Esophagus muscularis mucosa (tissue), 4 donors: ENCODE measurements at places on chromosomes 7 and 10. TPM values are rescaled to one million over a fixed set of nuclear protein-coding genes. Genes with fewer than 3 reads are reported as not detected.

DNA sequence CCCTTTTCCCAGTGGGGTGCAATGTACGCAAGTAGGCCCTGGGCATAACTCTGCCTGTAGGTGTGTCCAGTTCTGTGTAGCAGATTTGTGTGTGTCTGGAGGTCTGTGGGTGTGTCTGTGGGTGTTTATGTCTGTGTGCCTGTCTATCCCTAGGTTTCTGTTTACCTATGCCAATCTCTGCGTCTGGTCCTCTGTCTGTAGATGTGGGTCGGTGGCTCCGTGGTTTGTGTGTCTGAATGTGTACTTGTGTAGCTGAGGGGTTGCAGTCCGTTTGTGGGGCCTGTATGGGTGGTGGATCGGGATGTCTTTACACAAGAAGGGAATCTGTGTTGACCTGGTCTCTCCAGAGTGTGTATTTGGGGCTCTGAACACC lies 932 bp downstream of the NYAP1 start:
- peaks cover 9% of the 10 kb centered on the region for H3K36me3 ChIP-seq
- DNase-seq = no peak
- no peak overlapping the region for H3K27ac ChIP-seq
- H3K27me3 ChIP-seq = no peaks in the 10 kb centered on the region
- peaks cover 49% of the 10 kb centered on the region for H3K4me1 ChIP-seq

DNA sequence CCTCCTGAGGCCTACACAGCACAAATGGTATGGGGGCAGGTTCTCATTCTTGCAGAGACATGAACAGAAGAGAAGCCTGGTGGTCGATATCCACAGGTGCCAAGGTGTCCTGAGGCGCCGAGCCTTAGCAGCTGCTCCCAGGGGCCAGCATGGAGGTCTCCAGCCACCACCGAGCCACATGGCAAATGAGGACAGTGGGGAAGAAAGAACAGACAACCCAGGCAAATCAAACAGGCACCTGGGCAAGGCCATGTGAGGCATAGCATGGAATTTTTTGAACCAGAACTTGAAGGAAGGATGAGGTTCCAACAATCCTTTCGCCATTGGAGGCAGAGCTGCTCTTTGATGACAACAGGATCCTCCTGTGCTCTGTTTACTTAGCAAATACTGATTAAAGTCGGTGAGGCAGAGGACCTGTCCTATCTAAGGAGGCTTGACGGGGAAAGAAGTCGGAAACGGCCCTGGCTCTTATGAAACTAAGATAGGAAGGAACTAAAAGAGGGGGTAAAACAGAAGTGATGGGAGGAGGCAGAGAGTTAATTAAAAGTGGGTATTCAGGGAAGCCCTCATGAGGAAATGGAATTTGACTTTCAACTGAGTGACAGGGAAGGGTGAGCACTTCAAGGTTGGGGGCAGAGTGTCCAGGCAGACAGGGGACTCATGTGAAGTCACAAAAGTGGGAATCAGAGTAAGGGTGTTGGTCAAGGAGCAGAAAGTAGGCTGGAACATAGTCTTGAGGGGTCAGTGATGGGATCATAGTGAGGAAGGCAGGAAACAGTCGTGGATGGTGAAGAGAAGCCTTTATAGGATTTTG lies 8.6 kb upstream of the CALML3 start:
- H3K4me1 ChIP-seq = peaks cover 24% of the 10 kb centered on the region
- no peak for DNase-seq
- H3K27me3 ChIP-seq = no peaks in the 10 kb centered on the region
- no peak overlapping the region for H3K27ac ChIP-seq

- no peak overlapping the region for H3K4me3 ChIP-seq
- no peaks in the 10 kb centered on the region for H3K36me3 ChIP-seq
- no peaks in the 10 kb centered on the region for H3K27me3 ChIP-seq
- peaks cover 20% of the 10 kb centered on the region for H3K4me1 ChIP-seq
- no peak for DNase-seq
- H3K27ac ChIP-seq = no peak overlapping the region
Measured at GRCh38 chr7:150923196-150923595, 54.9 kb downstream of the KCNH2 start.

DNA sequence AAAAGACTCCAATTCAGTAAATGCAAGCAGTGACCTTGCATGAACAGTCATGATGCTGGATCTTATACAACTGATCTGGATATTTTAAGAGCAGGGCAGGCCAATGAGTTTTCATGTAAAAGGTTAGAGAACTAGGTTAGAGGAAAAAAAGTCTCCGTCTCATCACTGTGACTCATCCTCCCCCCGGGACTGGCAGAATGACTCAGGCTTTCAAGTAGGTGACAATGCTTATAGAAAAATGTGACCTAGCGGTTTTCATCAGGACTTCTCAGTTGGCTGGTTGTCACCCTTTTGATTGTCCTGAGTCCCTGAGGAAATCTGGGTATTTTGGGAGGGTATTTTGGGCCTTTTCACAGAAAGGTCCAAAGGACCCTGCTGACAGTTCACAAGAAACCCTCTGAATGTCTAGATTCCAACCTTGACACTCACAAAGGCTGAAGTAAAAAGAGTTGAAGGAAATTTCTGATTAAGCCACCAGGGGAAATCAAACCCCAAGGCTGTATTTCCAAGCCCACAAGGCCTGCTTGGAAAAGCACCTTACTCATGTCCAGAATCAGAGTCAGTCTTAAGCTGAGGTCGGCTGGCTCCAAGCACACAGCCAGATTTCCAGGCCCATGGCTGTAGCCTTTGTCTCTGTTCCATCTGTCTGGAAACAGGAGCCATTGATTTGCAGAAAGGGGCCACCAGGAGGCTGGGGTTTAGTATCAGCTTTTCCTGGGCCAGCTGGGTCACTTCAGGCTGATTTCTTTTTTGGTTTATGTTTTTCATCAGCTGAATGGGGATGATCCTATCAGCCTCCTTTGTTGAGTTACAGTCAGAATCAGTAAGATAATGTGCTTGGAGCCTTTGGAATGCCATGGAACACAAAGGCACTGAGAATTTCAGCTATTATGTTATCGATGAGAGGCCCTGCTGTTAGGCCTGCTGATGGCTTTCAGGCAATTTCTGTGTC lies 226.4 kb upstream of the HABP2 start:
- no peaks in the 10 kb centered on the region for H3K27me3 ChIP-seq
- no peak overlapping the region for H3K4me3 ChIP-seq
- no peaks in the 10 kb centered on the region for H3K36me3 ChIP-seq

DNA sequence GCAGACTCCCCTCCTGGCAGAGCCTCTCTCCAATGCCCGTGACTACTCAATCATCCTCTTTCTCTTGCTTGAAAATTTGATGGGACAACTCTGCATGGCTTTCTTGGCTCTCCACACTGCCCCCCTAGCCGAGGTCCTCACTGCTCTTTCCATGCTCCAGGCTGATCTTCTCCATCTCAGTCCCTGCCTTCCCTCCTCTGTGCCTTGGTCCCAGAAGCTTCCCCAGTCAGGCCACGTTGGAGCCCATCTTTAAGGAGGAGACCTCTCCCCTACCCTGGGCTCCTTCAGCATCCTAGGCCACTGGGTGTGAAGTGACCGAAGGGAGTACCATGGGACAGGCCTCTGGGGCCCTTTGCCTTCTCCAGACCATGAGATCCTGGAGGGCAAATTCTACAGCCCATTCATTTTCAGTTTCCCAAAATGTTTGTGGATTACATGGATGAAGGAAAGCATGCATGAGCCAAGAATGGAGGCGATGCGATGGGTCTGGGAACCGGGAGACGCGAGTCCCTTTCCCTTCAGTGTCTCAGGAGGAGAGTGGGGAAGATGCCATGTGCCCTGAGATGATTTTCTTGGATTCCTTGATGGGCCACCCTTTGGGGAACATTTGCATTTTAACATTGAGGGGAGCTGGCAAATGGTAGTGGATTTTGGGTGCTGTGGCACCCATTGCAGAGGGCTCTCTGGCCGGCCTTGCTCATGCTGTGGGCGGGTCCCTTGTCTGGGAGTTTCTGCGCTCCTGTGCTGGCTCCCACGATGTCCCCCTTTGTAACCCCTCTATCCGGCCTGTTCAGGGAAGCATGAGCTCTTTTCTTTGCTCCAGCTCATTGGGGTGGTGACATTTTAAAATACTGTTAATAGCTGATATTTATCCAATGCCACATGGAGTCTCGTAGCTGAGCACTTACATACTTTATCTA lies 376.6 kb downstream of the RPS24 start:
- H3K27ac ChIP-seq = no peak overlapping the region
- H3K4me1 ChIP-seq = peaks cover 48% of the 10 kb centered on the region
- H3K4me3 ChIP-seq = no peak overlapping the region
- DNase-seq = no peak

DNA sequence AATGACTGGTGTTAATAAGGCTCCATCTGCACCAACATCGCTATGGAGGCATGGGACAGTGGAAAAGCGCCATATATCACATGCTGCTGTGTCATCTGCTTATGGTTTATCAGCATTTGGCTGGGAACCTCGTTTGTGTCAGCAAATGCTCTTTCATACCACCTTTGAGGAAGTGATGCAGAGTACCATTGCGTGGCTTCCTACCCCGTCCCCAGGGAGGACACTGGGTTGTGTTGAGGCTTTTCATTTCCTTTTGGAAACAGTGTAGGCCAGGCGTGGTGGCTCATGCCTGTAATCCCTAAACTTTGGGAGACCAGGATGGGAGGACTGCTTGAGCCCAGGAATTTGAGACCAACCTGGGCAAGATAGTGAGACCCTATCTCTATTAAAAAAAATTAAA lies 6.8 kb downstream of the TACR2 start:
- H3K4me1 ChIP-seq = peaks cover 89% of the 10 kb centered on the region
- DNase-seq = no peak
- peak overlapping the region; percentile 97 for H3K27ac ChIP-seq
- H3K4me3 ChIP-seq = no peak overlapping the region
- no peaks in the 10 kb centered on the region for H3K27me3 ChIP-seq
- H3K36me3 ChIP-seq = peaks cover 10% of the 10 kb centered on the region

GRCh38 chr7:112610636-112611035 lies 129.8 kb downstream of the LSMEM1 start:
- H3K27me3 ChIP-seq = no peaks in the 10 kb centered on the region
- H3K36me3 ChIP-seq = no peaks in the 10 kb centered on the region
- no peaks in the 10 kb centered on the region for H3K4me1 ChIP-seq
- H3K27ac ChIP-seq = no peak overlapping the region
- DNase-seq = no peak
- H3K4me3 ChIP-seq = no peak overlapping the region

DNA sequence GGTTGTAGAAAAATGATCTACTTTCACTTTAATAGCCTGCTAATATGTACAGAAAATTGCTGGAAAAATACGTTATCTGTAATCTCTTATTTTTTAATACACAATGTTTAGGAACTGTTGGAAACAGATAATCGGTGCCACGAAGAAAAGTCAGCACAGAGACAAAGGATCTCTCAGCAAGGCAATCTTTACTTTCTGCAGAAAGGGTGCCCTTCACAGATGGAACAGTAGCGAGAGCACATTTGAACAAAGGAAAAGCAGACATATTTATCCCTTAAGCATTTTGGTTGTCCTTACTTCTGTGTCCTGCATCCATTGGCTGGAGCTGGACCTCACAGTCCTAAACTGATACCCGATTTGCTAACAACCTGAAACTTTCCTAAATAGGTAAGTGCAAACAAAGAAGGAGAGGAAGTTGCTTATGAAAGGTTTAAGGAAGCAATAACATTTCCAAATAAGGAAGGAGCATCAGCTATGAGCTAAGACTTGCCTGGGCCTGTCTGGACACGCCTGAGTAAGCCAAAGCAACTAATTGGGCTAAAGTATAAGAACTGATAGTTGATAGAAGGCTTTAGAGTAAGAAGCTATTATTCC lies 640.0 kb downstream of the SH2D4B start:
- no peak for DNase-seq
- no peaks in the 10 kb centered on the region for H3K27me3 ChIP-seq
- H3K27ac ChIP-seq = no peak overlapping the region
- H3K36me3 ChIP-seq = no peaks in the 10 kb centered on the region
- H3K4me3 ChIP-seq = no peak overlapping the region
- no peaks in the 10 kb centered on the region for H3K4me1 ChIP-seq

DNA sequence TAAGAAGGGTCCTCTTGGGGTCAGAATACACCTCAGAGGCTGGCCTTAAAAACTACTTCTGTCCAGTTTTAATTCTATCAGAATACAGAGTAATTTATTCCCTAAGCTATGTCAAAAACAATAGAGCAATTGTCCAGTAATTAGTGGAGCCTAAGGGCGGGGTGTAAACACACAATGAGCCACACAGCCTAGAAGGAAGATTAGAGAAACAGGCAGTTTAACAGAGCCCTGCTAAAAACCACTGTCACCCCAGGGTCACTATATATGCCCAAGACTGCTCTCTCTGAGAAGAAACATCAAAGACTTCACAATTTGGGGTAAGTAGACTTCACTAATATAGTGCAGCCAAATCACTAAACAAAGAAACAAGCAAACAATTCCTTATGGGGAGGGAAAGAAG lies 27.2 kb upstream of the WNT2 start:
- H3K36me3 ChIP-seq = no peaks in the 10 kb centered on the region
- no peak overlapping the region for H3K4me3 ChIP-seq

GRCh38 chr10:67722113-67722512 lies 26.1 kb upstream of the CTNNA3 start:
- H3K27me3 ChIP-seq = no peaks in the 10 kb centered on the region
- no peak overlapping the region for H3K4me3 ChIP-seq
- no peaks in the 10 kb centered on the region for H3K36me3 ChIP-seq
- DNase-seq = no peak
- H3K4me1 ChIP-seq = no peaks in the 10 kb centered on the region
- H3K27ac ChIP-seq = no peak overlapping the region

GRCh38 chr7:2639181-2639681 lies 7.4 kb downstream of the TTYH3 start:
- peaks cover 90% of the 10 kb centered on the region for H3K4me1 ChIP-seq
- DNase-seq = no peak
- H3K4me3 ChIP-seq = no peak overlapping the region
- H3K27me3 ChIP-seq = no peaks in the 10 kb centered on the region

The DNTT gene
- not detected for total RNA-seq

The LAMB4 gene
- not detected for total RNA-seq

The FAM237B gene
- total RNA-seq = not detected

The NME8 gene
- 0.57 TPM for total RNA-seq

The SMO gene
- 18.7 TPM for total RNA-seq

The LMOD2 gene
- not detected for total RNA-seq

The CYP26A1 gene
- total RNA-seq = not detected
